CMK (cell line): ENCODE measurements at places on chromosomes 16 and 17.

DNA sequence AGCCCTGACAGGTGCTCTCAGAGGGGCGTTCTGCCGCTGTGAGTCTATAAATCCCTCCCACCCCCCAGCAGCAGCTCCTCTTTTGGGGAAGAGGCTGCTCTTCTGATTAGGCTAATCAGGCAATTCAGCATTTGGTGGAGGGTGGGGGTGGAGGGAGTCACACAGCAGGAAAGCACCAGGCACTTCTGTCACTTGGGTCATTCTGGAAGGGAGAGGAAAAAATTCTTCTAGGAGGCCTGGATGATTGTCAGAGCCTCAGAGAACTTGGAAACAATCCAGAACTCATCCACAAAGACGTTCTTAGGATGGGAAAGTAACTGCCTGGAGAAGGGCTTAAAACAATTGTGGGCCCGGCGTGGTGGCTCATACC, 7.3 kb upstream of the SSTR2 start:
- DNase-seq, result no peak

DNA sequence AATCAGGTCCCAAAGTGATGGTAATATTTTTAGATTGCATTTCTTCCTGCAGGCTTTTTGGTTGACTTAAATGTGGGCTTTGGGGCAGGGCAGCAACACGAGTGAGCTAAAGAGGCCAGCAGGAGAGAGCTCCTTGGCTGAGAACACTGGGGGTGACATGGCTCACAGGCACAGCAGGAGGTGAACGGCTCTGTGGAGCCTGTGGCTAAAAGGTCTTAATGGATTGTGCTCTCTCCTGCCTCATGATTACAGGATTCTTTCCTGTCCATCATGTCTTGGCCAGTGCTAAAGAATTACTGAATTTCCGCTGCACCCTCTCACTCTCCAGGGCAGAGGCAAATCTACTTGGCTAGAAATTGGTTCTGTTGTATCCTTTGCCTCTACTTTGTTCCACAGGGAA, 366.6 kb downstream of the HS3ST4 start:
- DNase-seq, result no peak

- no peak for DNase-seq
Measured at GRCh38 chr17:10051112-10051511, 146.0 kb upstream of the RCVRN start.

DNA sequence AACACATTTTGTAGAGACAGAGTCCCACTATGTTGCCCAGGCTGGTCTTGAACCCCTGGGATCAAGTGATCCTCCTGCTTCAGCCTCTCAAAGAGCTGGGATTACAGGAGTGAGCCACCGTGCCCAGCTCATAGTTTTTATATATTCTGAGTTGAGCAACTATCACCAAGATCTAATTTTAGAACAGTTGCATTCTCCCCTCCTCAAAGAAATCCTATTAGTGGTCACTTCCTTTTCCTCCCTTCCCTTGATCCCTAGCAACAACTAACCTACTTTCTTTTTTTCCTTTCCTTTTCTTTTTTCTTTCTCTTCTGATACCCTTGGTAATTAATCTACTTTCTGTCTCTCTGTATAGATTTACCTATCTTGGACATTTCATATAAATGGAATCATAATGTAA, 61.5 kb upstream of the B4GALNT2 start:
- DNase-seq, result no peak
